NCI-H2081 (cell line): ENCODE measurements at places on chromosomes 2 and 18.

DNA sequence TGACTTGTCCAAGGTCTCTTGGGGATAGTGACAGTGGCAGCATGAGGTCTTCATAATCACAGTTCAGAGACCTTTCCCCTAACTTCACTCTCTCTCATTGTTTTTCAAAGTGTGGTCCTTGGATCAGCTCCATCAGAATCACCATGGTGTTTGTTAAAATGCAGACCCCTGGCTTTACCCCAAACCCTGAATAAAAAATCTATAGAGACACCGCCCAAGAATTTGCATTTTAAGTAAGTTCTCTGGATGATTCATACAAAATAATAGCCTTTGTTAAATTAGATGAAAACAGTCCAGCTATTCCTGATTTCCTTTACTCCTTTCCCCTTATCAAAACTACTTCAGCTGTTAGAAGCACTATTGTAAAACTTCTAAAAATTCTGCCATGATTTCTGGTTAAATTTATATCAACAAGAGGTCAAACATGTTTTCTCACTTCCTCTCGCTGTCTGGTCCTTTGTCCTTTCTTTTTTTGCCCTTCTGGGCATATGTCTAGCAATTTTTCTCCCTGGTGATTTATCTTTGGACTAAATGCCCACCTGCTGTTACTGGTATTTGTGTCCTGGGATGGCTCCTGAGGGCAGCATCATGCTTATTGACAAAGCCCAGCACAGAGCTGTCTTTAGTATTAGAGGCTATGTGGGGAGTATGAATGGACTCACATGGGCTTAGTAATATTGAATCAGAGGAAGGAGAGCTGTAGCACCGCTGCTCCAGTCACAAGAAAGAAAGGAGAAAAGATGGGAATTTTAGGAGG, 63.4 kb downstream of the LHCGR start:
- DNase-seq: no peak

GRCh38 chr18:43279015-43279744, 1.9 kb upstream of the SYT4 start:
- peak; percentile 86 for DNase-seq

DNA sequence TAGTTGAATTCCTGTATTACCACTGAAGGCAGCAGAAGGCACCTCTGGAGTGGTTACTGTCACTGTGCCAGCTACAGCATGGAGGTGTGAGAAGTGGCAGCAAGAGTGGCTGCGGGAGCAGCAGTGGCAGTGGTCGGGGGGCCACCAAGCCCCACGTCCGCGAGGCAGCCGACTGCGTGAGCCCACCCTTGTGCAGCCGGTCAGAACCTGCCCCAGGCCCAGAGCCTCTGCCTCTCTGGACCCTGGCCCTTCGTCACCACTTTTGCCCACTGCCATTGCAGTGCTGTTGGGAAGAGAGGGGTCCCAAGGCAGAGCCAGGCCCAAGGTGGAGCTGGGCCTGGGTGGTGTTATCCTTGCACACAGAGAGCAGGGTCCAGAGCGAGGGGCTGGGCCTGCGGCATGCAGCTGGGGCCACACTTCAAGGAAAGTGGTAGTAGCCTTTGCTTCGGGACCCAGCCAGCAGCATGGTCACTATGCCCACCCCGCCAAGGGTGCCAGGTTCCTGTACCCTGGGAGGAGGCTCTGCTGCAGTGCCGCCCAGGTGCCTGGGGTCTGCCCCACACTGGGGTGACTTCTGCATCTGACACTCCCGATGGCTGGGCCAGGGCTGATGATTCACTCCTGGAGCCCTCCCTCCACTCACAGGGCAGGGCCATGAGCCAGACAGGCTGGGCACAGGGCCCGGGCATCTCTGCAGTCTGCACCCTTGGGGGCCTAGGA, 450.1 kb upstream of the LRATD1 start:
- DNase-seq: no peak

DNA sequence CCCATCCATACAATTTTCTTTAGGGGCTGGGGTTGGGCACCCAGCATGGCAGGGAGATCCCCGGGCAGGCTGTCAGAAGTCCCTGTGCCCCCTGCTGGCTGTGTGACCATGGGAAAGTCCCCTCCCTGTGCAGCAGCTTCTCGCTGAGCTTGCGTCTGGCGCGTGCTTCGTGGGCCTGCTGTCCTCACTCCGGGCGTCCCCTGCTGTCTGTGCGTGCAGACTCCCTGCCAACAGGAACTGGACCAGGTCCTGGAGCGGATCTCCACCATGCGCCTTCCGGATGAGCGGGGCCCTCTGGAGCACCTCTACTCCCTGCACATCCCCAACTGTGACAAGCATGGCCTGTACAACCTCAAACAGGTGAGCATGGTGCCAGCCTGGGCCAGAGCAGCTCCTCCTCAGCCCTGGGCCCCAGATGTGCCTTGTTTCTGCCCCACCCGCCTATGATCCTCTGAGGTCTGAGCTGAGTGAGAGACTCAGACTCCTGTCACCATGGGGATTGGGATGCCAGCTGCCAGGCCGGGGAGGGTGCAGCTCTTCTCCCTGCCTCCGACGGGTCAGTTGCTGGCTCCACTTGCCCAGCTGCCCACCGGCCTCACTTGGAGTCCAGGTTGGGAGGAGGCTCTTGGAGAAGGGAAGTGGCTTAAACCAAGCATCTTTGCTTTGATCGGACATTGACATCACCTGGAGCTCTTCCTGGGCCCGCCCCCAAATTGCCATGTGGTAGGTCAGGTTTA, 28.6 kb downstream of the IGFBP2 start:
- DNase-seq: no peak

DNA sequence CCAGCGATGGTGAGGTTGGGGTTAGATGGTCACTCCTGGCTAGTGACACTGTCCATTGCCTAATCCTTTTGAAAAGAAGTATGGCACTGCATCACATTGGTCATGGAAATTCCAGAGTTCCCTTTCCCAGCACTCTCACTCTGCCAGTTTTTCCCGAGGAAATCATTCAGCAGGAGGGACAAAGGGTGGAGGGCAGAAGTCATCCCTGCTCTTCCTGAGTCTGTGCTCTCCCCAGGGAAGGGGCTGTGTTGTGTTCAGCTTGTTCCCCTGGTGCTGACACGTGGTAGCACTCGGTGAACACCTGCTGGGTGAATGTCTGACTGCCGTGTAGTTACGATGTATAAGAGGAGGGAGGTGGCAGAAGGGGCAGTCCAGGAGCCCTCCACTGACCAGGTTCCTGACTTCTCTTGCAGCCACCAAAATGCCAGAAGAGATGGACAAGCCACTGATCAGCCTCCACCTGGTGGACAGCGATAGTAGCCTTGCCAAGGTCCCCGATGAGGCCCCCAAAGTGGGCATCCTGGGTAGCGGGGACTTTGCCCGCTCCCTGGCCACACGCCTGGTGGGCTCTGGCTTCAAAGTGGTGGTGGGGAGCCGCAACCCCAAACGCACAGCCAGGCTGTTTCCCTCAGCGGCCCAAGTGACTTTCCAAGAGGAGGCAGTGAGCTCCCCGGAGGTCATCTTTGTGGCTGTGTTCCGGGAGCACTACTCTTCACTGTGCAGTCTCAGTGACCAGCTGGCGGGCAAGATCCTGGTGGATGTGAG, 21.6 kb downstream of the STEAP3 start:
- no peak for DNase-seq

DNA sequence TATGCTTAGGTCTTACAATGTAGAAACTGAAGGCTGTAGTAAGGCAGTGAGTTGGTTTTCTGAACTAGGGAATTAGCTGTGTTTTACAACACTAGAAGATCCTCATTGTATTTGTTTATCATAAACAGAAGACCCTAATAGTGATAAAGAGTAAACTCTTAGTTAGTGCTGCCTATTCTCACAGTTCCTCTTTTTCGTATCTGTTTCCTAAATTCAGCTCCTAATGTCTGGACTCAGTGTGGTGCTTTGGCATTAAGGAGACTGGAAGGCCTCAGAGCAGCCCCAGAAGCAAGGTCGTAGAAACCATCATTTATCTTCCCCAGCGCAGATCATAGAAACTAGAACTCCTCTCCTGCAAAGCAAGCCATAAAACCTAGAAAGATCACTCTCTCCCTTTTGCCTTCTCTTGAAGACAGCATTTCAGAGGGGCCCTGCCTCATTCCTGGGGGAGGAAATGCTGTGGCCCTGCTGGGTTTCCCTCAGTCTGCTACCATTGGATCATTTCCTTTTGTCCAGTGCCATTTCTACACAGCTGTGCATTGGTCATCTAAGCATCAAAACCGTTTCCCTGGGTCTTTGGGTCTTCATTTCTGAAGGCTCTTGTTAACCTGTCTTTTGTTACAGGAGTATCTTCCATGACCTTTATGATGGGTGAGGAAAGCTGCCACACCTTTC, 4.7 kb downstream of the ACP1 start:
- DNase-seq: no peak

- DNase-seq: no peak
Observed at GRCh38 chr2:55418512-55419232, 984 bp downstream of the CCDC88A start.

DNA sequence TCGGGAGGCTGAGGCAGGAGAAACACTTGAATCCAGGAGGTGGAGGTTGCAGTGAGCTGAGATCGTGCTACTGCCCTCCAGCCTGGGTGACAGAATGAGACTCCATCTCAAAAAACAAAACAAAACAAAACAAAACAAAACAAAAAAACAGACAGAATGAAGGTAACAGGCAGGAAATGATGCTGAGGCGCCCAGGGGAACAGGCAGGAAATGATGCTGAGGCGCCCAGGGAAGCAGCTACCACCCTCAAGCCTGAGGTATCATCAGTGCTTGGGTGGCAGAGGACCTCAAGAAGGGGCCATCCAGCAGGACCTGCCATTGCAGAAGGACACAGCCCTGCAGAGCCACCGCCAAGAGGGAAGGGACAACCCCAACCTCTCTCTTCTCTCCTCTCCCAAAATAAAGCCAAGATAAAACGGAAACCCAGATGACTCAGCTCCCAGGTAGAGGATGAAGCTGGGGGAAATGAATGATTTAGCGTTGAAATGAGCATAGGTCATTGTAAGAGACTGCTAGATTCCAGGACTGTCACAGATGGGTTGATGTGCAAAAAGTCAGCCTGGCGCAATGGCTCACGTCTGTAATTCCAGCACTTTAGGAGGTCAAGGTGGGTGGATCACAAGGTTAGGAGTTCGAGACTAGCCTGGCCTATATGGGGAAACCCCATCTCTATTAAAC, 19.3 kb downstream of the SOWAHC start:
- no peak for DNase-seq

GRCh38 chr2:101729521-101730190, 32.1 kb downstream of the MAP4K4 start:
- DNase-seq: no peak

- DNase-seq: no peak
Observed at GRCh38 chr18:6017171-6017570, 121.8 kb upstream of the TMEM200C start.

GRCh38 chr2:168789776-168790175, 12.7 kb upstream of the NOSTRIN start:
- DNase-seq: no peak
